ENCODE measurements at places on chromosomes 16 and 17.
A peak's percentile ranks its signal among the peaks of the same experiment; 100 is the strongest.

- DNase-seq: no peak
Observed at GRCh38 chr17:607361-608147, 107.1 kb downstream of the VPS53 start.

DNA sequence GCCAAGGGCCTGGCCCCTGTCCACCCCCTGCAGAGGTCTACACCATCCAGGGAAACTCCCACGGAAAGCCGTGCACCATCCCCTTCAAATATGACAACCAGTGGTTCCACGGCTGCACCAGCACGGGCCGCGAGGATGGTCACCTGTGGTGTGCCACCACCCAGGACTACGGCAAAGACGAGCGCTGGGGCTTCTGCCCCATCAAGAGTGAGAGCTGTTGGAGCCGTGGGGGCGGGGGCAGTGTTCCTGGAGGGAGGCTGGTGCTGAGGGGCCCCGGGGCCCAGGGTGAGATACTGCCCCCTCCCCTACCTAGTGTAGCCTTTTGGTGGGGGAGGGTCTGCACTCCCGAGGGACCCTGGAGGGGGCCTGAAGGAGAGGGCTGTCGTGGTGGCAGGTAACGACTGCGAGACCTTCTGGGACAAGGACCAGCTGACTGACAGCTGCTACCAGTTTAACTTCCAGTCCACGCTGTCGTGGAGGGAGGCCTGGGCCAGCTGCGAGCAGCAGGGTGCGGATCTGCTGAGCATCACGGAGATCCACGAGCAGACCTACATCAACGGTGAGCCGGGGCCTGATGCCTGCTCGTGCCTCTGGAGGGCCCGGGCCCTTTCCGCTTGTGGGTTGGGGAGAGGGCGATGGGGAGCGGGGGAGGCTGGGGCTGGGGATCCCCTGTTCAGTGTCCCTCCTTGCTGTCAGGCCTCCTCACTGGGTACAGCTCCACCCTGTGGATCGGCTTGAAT, 38.8 kb downstream of the MRC2 start:
- no peak for DNase-seq

- DNase-seq: no peak
Observed at GRCh38 chr17:12230481-12231354, 210.0 kb downstream of the MAP2K4 start.

GRCh38 chr16:82400046-82400445, 226.7 kb upstream of the CDH13 start:
- DNase-seq: no peak

GRCh38 chr17:31916491-31917064, 15.1 kb upstream of the UTP6 start:
- DNase-seq: no peak

DNA sequence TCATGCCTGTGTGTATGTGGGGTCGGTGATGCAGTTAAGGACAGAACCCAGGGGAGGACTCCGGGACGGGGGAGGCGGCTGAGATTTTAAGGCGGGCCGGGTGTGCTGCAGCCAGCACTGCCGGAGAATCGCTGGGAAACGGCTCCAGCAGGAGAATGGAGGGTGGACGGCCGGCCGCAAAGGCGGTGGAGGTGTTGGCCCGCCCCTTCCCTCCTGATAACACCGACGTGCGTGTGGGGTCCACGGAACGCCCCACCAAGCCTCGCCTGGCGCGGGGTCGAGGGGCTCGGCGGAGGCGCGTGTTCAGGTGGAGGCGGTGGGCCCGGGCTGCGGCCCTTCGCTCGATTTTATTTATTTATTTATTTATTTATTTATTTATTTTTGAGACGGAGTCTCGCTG, 633 bp downstream of the ZNF843 start:
- DNase-seq: no peak

- DNase-seq: no peak
Observed at GRCh38 chr16:27241658-27242057, 26.9 kb downstream of the NSMCE1 start.

DNA sequence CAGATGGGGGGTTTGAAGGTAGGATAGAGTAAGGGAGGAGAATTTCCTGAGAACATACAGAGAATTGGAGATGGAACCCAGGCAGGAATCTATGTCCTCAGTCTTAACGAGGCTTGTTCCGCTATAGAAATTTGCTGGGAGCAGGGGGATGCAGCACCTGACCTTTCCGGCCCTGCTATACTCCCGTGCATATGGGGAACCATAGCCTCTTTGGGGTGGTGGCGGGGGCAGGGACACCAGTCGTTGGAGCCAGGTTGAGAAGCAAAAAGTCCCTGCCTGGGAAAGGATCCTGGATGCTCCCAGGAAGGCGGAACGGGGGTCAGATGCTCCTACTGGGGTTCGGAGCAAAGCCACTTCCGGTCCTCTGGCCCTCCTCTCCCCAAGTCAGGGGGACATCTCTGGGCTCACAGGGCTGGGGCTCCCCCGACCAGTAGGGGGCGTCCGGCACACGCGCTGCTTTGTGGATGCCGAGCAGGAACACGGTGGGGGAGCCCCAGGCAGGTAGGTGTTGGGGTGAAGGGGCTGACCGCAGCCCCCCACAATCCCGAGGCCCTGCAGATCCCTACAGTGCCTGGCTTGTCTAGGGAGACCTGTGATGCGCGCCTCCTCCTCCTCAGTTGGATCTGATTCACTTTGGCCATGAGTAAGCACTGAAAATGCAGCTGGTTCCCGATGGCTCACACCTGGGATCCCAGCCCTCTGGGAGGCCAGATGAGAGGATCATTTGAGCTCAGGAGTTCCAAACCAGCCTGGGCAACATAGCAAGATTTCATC, 15.5 kb upstream of the TFAP4 start:
- DNase-seq: peak; percentile 76

- DNase-seq: no peak
Observed at GRCh38 chr17:72107100-72107499, 13.7 kb upstream of the SOX9 start.

DNA sequence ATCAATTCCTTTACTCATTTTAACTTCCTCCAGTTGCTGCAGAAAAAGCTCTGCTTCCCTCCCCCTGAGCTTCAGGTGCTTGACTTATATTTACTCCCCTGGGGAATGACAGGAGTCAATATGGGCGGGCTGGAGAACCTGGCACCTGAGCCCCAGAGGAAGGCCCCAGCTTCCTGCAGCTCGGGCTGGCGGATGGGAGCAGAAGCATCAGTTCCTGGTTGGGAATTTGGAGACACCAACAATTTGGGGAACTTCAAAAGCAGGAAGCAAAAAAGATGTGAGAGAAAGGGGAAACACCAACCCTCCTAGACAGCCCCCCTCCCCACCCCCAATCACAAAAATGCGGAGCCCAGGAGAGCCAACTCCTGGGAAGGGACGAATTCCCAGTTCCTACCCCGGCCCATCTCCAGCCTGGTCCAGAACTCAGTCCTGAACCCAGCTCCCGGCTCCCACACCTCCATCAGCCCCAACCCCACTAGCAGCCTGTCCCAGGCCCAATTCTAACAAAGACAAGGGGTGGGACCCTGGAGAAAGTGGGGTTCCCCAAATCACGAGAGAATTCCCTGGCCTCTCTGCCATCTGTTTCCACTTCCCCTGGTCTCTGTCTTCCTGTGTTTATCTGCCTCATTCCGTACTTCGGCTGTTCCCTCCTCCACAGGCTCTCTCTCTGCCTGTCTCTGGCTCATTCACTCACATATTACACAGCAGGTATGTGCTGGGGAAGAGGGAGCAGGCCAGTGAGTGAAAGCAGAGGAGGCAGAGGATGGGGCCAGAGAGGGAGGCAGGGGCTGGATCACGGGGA, 16.2 kb upstream of the ASGR2 start:
- DNase-seq: no peak

DNA sequence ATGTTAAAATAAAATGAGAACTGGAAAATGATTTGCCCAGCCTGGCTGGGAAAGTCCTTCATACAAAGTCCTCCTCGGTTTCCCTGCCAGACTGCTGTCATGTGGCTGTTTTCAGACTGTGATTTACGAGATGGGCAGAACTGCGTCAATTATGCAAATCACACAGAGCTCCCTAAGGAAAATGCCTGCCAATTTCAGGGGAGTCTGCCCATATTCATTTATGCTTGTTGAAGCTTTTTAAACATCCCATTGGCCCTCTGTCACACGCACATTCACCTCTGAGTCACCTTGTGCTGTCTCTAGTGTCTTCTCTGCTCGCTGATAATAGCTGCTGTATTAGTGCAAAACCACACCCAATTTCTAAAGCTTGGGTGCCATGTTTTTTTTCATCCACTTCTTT, 81.7 kb upstream of the FAM20A start:
- no peak for DNase-seq

GRCh38 chr17:57051886-57052361, 33.1 kb upstream of the AKAP1 start:
- DNase-seq: no peak

- no peak for DNase-seq
Observed at GRCh38 chr17:14389681-14390080, 88.8 kb downstream of the HS3ST3B1 start.

- DNase-seq: no peak
Observed at GRCh38 chr17:22695228-22695619, 1002.9 kb downstream of the KCNJ18 start.
